ENCODE measurements at places on chromosomes 7 and 10. TPM values are rescaled to one million over a fixed set of nuclear protein-coding genes. Genes with fewer than 3 reads are reported as not detected.

The MSMB gene
- total RNA-seq = not detected

GRCh38 chr7:20906801-20907453, 120.2 kb upstream of the SP8 start:
- no peak for DNase-seq

The STOX1 gene
- 0.80 TPM for total RNA-seq

DNA sequence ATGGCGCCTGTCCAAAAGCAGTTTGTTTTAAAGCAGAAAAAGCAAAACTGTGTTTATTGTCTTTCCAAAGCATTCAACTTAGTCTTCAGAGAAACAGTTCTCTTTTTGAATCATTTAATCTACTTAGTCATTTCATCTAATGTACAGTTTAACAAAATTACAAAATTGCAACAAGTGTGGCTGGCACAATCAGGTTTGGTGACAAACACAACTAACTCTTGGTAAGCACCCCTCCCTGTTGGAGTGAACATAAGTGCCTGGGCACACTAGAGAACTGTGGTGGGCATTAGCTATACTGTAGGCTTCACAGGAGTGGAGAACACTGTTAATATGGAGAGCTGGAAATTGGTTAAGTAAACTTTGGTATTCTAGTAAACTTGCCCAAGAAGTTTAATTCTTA, 6.9 kb downstream of the CREM start:
- DNase-seq = no peak

The KLF6 gene
- total RNA-seq = 7.5 TPM

- DNase-seq = peak; percentile 32
Measured at GRCh38 chr7:84196084-84196503, 1.5 kb upstream of the SEMA3A start.

DNA sequence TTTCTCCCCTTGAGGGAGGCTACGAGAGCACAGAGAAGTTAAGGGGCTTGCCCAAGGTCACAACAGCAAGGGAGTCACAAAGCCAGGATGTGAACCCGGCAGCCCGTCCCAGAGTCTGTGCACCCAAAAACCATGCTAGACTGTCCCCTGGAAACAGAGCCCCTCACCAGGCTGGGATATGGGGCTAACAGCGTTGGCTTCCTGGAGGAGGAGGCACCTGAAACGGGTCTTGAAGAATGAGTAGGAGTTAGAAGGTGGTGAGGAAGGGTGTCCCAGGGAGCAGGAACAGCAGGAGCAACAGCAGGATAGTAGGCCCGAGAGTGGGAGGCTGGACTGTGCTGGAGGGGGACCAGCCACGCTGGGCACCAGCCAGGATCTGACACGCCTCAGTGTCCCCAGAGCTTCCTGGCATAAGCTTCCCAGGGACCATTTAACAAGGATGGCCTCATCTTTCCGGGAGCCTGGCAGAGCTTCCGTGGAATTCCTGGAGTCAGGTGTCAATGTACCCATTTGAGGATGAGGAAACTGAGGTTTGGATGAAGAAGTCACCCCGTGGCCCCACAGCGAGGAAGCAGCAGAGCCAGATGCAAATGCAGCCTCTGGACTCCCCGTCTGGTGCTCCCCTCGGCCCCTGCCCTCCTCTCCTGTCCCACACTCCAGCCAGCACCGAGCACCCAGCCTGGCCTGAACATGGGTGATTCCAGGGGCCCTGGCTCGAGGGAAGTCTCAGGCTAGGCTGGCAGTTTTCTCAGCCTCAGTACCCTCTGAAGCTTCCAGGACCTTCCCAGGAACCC, 3.3 kb upstream of the GRIFIN start:
- no peak for DNase-seq

- no peak for DNase-seq
Measured at GRCh38 chr7:117941138-117941810, 68.0 kb upstream of the CTTNBP2 start.

DNA sequence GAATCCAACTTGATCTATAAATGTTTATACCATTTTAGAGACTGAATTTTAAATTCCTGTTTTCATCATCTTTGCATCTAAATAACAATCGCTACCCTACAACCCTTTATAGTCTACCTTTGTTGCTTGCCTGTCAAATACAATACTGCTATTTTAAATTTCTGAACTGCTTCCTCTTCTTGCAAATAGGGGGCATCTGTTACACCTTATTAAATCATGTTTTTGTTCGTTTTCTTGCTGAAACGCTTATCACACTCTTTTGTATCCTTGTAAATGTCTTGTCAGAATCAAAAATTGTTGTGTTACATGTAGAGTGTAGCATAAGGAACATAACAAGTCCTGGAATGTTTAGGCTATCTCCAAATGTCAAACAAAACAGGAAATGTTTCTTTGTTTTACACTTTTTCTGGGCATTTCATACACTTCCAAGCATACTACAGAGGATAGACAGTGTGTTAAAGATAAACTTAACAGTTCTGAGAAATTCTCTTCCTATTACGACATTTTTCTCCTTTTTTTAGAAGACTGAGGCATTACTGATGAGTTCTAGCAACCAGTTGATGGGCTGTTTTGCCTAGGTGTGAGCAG, 281.3 kb downstream of the GPR158 start:
- DNase-seq = no peak

GRCh38 chr7:82382276-82382675, 61.3 kb downstream of the CACNA2D1 start:
- DNase-seq = no peak

DNA sequence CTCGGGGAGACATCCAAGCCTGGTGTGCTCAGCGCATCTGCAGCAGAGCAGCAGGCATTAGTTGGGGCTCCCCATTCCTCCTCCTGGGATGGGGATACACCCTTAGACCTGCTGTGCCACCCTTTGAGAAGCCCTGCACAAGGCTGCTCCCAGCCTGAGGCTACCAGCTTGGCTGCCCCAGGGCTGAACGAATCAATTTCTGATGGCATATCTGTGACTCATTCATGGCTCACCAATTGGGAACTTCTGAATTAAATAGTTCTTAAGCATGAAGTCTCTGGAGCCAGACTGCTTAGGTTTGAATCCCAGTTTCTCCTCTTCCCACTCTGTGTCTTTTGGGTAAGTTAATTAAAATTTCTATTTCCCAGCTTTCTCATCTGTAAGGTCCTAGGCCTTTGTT, 16.3 kb upstream of the GLI3 start:
- DNase-seq = no peak

The FAM180A gene
- total RNA-seq = not detected

The ZNF467 gene
- total RNA-seq = 0.80 TPM

GRCh38 chr10:34728361-34728760, 86.7 kb downstream of the PARD3 start:
- DNase-seq = no peak

The SLC39A12 gene
- not detected for total RNA-seq

The HOXA11 gene
- 7.7 TPM for total RNA-seq

DNA sequence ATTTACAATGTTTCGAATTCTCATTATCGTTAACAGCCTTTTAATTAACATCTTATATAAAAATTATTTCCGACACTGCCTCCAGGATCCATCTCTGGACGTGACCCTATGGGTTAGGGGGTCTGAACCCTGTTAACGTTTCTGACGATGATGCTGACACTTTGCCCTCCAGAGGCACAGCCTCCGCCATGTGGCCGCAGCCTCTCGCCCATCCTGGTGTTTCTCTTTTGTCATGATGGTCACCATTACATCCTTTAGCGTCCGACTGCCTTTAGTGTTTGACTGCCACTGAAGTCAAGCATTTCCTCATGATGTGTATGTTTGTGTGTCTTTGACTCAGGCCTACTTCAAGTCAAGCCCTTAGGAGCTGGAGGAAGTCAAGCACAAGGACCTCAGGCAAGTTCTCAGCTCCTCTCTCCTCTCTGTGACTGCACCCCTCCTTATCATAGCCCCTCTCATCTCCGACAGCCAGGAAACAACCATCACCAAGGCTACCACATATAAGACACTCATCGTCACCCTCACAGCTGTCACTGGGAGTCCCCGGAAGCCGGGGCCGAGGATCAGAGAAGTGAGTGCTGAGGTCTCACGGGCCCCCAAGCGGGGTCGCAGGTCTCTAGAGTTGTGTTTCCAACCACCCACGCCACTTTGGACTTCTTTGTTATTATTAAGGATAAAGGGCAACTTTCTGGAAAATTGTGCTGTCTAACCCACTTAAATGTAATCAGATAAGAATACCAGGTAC, 96.1 kb upstream of the PPP2R2D start:
- DNase-seq = no peak

The GBX1 gene
- total RNA-seq = not detected

The ARHGAP22 gene
- 6.2 TPM for total RNA-seq

GRCh38 chr7:66359656-66360211, 154.6 kb downstream of the TPST1 start:
- DNase-seq = no peak

DNA sequence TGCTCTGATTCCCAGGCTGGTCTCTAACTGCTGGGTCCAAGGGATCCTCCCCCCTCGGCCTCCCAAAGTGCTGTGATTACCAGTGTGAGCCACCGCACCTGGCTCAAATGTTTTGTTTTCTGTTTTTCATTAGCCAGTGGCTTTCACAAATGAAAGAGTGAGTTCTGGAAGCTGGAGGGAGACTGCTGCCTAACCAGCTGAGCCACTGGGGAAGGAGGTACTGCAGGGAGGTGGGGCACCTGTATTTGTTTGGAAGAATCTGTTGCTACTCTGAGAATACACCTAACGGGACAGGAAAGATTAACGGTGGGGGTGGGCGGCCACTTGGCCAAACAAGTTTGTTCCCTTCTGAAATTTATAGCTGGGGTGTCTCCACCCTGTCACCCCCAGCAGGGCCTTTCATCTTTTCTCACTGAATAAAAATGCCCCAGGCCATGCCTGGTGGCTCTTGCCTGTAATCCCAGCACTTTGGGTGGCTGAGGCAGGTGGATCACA, 4.7 kb downstream of the STOX1 start:
- DNase-seq = no peak

GRCh38 chr7:100583132-100584053, 2.5 kb downstream of the LRCH4 start:
- no peak for DNase-seq

- DNase-seq = peak; percentile 89
Measured at GRCh38 chr10:68106656-68107055, 2.6 kb upstream of the MYPN start.

Measured in Daoy (cell line).